ENCODE measurements at places on chromosomes 7 and 10.

DNA sequence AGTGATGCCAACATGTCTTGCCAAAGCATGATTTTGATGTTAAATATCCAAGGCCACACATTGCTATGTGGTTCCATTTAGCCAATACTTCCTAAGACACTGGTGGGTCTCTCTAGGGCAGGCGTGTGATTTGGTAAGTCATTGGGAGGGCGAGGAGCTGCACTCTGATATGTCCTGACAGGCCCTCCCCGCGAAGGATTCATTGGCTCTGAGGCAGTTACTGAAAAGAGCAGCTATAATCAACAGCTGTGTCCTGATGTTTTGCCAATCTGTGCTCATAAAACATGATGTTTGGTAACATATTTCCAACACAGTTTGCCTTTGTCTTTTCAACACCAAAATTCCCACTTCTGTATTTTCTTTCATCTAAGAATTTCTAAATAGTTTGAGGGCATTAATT is 646.7 kb downstream of the PARD3 start:
- DNase-seq, result no peak

DNA sequence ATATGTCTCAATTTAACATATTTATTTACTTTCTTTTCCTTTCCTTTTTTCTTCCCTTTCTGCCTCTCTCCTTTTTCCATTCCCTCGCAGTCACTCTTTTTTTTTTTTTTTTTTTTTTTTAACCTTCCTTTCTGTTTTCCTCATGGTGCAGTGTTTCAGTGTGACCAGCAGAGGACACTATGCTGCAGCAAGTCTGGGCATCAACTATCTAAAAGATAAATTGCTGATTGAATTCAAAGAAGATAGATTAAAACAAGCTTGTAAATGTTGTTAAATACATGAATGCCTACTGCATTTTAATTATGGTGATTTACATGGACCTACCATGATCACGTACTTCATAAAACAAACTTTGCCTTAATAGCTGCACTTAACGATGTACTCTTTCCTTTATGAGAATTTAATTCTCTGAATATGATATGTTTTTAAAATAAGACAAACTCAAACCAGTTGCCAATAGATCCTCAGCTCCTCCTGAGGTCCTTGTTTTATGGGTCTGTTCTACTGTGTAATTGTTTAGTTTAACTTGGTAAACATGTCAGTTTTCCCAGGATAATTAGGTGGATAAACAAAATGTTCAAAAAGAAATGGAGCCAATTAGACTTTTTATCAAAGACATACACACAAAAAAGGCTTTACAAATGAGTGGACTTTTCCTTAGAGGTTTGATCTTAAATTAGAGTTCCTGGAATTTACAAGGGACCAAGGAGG is 101.0 kb upstream of the AGR3 start:
- no peak for DNase-seq

DNA sequence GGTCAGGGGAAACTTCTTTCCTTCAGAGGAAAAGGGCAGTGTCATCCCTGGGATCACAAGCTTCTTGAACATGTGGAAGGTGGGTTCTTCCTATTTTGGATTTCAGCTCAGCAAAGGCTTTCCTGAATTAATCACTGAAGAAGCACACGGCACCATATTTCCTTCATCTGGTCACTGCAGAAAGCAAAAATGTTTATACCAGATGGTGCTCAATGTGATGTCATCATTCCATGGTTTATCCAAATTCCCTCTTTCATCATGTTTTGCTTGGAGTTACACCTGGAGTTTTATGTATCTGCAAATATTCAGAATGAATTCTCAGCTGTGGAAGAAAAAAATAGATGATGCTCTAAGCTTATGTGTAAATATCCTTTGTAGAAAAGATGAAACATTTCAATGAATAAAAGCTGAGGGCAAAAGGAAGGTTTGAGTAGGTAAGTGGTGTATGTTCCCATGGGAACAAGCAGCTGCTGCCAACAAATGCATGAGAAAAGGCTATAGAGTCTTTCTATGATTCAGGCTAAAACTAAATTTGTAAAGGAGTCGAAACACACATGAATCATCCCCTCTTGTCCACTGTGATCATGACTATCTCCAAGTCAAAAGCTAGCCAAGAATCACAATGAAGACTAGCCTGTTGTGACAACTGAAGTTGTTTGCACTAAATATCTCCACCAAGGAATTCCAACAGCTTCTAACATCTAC is 26.9 kb upstream of the BPGM start:
- peak; percentile 66 for DNase-seq

DNA sequence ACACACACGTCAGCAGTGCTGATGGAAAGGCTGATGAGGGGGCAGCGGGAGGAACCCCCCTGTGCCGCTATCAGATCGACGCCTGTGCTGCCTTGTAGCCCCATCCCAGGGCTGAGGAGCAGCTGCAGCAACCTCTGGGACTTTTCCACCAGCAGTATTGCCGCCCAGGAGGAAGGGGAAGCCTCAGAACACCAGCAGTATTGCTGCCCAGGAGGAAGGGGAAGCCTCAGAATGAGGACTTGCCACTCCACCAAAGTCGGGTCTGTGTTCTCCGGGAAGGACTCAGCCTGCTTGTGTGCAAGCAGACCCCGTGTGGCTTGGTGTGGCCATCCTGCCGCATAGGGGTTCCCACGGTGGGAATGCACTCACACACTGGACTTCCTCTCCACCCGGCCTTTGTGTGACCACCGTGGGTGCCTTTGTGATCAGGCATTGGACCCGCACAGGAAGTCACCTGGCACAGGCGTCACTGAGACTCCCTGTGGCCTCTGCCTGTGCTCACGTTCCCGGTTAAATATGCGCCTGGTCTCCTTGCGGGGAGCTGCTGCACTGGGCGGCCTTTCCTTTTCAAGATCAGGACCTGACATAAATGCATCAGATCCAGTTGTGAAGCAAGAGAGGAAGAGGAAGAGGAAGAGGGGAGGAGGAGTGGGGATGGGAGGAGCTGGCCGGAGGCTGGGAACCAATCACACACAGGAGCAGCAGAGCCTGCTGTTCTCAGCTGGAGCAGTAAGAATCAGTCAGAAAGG is 248.5 kb downstream of the DNAJB6 start:
- no peak for DNase-seq

- peak; percentile 72 for DNase-seq
These were observed 69.8 kb downstream of the CDK6 start for GRCh38 chr7:92766461-92767003.

DNA sequence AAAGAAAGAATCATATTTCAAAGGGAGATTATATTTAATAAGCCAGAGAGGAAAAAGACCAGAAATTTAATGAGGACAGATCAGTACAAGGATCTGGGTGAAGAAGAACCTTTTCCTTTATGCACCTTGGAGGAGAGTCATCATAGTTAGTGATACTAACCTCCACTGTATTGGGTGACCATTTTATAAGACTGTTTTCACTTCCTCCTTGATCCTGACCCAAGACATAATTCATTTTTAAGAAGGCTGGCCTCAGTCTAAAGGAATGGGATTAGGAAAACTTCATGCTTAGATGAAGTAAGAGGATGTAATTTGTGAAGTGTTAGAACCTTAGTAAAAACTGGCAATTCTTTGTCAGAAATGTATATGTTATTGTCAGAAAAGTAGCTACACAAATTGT is 68.6 kb downstream of the ADAM22 start:
- no peak for DNase-seq

DNA sequence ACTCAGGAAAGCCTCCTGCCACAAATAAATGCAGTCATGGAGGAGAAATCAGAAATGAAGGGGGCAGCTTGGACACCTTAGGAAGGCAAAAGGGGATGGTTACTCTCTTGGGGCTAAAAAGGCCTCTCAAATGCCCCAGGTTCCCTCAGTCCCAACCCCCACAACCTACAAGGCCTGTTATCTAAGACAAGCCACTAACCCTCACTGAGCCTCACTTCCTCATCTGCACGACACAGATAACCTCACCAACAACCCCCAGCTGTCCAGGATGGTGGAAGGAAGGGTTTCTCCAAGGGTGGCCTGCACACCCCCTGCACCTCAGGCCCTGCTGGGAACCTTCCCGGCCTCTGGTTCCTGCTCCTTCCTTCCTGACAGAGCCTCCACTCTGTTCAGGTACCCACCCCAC is 29.2 kb downstream of the SORBS1 start:
- DNase-seq, result no peak

GRCh38 chr10:95663496-95663895 is 7.0 kb upstream of the ALDH18A1 start:
- no peak for DNase-seq

DNA sequence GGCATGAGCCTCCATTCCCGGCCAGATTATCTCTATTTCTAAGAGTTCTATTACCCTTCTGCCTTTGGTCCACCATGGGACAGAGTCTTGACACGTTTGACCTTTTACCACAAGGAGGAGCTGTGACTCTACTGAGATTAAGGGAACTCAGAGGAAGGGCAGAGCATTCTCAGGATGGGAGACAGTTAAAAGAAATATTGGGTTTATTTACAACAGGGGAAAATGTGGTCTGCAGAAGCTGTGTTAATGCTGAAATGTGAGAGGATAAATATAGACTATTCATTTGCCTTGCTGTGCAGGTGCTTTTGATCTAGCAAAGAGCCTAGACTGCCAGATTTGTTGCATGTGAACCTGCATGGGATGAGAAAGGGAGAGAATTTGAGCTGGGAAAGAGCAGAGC is 45.8 kb upstream of the PRSS58 start:
- no peak for DNase-seq

Data from NCI-H226 (cell line).